ENCODE measurements at places on chromosomes 11 and 22. TPM values are rescaled to one million over a fixed set of nuclear protein-coding genes. Genes with fewer than 3 reads are reported as not detected.

The FOLR1 gene
- not detected for total RNA-seq

The LRRC32 gene
- 0.75 TPM for total RNA-seq

The MRGPRF gene
- total RNA-seq, result not detected

The OR4A15 gene
- total RNA-seq, result not detected

The LRRC51 gene
- 5.1 TPM for total RNA-seq

The MYBPC3 gene
- 0.11 TPM for total RNA-seq

The MAPK8IP1 gene
- 0.85 TPM for total RNA-seq

The SHANK2 gene
- not detected for total RNA-seq

The OR2AG1 gene
- total RNA-seq, result not detected

The P4HA3 gene
- not detected for total RNA-seq

DNA sequence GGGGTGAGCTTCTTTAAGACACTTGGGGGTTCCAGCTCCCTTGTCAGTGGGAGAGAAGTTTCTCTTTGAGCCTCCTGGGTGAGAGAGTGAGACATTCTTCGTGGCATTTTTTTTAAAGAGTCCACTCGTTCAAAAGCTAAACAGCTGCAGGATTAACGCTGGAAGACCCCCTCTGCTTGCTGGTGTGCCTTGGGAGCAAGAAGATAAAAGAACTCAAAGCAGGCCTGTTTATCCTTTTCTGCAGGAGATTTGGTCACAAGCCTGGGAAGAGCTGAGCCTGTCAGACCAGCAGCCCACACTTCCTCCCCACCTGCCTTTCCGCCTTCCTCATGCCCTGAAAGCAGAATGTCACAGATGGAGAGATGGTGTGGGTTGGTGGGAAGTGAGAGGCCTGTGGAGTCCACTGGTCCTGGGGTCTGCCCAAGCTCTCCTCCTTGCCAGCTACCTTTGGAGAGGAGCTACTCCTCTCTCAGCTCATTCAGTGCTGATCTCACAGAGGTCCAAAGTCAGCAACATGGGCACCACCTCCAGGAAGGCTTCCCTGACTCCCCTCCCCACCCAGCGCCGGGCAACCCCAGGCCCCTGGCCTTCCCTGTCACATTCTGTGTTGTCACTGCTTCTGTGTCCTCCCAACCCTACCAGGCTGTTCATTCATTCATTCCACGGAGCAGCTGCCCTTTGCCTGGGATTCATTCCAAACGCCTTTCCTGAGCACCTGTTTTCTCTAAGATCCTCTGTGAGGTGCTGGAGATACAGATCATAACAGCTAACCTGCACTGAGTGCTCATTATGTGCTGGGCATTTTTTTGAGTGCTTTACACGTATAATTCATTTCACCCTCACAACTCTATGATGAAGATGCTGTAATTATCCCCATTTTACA lies 6.7 kb downstream of the GDPD5 start:
- no peak for DNase-seq

DNA sequence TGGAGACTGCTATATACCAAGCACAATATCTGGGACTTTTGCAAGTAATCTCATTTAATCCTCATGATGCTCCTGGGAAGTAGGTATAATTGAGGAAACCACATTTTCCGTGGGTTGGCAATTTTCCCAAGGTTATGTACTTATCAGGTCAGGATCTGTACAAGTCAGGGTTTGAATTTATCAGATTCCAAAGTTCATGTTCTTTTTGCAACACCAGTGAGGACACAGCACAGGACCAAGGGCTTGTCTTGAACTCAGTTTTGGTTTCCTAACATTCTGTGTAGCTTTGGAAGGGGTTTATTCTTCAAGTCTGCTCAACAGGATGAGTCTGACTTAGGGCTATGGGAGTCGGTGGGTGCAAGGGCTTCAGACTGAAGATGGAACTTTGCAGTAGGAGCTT lies 30.4 kb downstream of the INSC start:
- no peak for DNase-seq

DNA sequence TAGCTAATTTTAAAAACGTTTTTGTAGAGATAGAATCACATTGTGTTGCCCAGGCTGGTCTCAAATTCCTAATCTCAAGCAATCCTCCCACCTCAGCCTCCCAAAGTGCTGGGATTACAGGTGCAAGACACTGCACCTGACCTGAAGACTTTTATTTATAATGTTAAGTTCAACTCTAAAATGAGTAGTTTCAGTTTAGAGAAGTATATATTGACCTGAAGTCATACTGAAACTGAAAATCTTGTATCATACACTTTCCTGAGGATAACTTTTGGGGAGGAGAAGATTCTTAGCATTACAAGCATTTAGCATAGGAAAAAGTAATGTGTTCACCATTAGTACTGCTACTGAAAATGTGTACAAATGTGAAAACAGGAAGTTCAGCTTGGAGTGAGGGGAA lies 249.3 kb downstream of the CASP12 start:
- no peak for DNase-seq

DNA sequence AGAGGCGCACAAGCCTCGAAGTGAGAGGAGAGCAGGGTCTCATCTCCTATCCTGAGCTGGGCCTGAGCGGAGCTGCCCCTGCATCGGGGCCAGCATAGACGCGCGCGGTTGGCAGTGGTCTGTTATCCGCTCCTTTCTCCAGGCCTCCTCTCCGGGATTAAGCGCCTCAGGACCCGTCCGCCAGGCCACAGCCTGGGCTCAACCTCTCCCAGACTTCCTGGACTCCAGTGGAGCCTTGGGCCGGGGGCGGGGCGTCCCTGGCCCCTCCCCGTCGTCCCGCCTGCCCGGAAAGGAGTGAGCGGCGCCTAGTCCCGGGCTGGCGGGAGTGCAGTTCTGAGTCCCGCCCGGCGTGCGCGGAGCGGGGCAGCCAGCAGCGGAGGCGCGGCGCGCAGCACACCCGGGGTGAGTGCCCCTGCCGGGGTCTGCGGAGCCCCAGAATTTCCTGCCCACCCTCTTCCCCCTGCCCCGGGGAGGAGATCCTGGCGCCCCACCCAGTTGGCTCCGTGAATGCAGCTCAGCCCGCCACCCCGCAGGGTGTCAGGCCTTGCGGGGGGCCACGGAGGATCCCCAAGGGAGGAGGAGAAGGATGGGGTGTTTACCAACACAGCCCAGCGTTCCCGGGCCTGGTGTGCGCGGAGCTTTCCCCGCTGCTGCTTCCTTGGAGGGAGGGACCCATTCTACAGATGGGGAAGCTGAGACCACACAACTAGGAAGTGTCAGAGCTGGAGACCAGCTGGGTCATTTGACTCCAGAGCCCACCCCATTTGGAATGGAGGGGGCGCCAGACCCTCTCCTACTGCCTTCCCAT lies at the start of gene TCIRG1:
TSS of gene TCIRG1 (plus strand) at position 308 of the 808 bp plus-strand sequence. CDS start 2,247 bp downstream, outside the sequence.
- DNase-seq, result peak; percentile 77

- DNase-seq, result no peak
Observed at GRCh38 chr11:66258473-66258893, 10.0 kb upstream of the RAB1B start.

DNA sequence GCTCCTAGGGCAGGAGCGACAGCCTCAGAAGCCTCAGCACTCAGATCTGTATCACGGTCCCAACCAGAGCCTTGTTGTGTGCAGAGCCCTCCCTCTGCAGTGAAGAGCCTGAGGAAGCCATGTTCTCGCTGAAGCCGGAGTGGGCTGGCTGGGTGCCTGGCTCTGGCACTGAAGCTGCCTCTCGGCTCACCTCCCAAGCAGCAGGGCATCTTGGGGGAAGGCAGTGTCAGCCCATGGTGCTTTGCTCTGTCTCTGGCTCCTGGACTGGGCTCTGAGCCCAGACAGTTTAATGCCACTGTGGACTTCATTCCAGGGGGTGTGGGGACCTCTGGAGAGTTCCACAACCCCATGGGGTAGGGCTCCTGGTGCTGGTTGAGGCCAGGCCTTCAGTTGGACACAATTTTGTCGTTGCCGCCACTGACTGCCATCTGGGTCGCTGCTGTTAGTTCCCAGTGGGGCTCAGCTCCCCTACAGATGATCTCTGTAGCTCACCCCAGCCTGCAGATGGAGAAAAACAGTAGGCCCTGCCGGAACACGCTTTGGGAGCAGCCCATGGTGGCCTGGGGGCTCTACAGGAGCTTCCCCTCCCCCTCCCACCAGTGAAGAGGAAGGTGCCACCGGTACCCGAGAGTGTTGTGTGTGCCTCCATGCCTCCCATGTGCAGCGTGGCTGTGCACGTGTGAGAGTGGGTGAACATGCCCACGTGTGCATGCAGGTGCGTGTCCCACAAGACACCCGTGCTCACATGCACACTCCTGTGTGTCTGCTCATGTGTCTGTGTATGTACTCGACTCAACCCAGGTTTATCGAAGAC lies 86.5 kb upstream of the B3GAT1 start:
- DNase-seq, result peak; percentile 18

- DNase-seq, result no peak
Observed at GRCh38 chr11:105579111-105579510, 30.8 kb upstream of the GRIA4 start.

DNA sequence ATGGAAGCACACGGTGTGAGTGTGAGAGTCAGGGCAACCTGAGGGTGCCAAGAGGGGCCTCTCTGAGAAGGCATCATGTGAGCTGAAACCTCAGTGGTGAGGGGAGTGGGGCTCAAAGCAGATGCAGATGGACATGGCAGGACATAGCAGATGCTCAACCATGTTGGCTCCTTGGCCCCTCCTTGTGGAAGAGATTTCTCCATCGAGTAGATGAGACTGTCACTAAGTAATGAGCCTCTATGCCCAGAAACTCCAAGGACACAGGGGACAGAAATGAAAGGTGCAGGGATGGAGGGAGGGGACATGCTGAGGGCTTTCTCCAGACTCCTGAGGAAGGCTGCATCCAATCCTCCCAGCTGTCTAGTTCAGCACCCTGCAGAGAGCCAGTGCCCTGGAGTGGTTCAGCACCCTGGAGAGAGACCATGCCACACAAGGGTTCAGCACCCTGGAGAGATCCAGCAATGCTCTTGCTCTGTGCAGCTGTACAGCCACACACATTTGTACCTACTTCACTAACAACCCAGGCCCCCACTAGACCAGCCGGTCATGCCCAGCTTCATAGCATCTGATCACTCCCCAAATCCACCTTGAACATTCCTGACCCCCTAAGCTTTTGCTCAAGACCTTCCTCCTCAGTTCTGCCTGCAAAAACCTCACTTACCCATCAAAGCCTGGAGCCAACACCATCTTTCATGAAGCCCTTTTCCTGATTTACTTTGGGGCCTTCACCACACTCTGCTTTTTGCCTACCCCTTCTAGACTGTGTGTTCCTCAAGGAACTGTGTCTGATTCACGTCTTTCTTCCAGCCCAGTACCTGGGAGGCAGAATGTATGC lies 252.0 kb downstream of the CTTN start:
- peak; percentile 62 for DNase-seq

- DNase-seq, result no peak
Observed at GRCh38 chr22:39524753-39525657, 4.6 kb downstream of the ATF4 start.

DNA sequence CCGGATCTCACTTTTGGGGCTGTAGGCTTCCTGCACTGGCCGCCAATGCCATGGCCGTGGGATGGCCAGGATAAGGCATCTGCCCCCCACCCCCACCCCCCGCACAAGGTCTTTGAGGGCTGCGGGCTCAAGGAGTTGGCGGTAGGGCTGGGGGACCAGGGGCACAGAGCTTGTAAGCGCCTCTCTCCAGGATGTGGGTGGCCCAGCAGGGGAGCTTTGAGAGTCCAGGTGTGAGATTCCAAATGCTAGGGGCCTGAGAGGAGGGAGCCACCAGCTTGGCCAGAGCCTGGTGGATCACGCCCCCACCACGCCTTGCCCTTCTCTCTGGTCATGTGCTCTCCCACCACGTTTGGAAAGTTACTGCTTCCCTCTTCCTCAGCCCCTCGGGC lies 5.0 kb downstream of the CD81 start:
- no peak for DNase-seq

- no peak for DNase-seq
Observed at GRCh38 chr22:41862160-41862529, 29.2 kb downstream of the SREBF2 start.

DNA sequence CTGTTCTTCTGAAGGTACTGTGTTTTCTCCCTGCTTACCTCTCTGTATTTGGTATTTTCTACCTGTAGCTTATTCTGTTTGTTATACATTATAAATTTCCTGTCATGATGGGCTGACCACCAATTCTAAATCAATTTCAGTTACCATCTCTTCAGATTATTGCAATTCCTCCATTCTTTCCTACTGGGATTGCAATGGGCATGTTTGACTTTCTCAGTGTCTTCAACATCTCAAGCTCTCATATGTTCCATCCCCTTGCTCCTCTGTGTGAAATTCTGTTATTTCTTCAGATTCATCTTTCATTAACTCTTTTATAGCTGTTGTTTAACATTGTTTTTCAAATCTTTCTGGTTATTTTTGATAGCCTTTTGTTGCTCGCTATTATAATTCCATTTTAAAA lies 15.5 kb upstream of the C22orf39 start:
- no peak for DNase-seq

DNA sequence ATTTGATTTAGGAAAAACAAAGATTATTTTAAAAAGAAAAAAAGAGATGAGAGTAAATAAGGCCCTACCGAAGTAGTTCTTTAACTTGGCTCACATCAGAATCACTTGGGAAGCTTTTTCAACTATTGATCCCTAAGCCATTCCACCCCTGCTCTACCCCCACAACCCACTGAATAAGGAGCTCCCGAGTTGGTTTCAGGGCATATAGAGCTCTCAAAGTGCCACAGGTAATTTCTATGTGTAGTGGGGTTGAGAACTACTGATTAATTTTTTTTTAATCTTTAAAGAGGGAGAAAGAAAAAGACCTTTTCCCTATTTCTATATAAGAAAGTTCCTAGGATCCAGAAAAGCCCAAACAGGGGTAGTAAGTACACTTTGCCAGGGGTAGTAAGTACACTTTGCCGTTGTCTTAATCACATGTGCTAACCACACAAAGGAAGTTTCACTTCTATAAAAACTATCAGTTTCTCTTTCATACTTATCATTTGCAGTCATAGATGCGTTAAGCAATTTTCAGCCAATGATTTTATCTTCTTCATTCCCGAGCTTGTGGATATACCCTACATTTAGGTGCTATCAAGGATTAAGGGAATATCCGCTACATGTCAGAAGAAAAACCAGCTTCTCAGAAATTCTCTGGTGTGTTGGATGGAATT lies 108.4 kb upstream of the ZC3H12C start:
- DNase-seq, result no peak

DNA sequence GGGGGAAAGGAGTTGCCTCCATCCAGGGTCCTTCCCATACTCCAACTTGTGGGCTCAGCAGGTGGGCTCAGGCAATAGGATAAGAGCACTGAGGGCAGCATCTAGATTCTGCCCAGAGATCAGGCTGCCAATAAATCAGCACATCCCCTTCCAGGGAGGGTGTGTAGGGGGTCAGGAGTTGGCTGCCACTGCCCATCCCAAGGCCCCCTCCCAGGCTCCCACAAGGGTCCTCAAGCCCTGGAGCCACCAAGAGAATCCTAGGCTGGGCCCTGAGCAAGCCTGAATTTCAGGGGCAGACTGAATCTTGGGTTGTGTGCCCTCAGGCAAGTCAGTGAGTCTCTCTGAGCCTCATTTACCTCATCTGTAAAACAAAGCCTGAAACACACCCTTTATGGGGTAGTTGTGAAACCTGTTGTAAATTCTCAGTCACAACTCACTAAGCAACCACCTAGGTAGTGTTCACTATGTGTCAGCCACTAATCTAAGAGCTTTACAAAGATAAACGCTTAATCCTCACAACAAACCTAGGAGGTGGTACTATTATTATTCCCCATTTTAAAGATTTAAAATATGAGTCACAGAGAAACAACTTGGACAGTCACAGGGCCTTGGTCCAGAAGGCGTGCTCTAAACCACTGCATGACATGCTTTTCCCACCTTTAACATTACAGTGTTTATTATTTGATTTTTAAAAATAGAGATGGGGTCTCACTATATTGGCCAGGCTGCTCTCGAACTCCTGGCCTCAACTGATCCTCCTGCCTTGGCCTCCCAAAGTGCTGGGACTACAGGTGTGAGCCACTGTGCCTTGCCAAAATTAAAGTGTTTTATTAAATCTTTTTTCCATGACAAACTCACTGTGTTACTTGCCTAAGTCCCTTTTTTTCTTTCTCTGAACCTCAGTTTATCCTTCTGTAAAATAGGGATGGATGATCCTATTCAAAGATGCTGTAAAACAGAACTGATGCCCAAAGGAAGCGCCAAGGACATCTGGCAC lies 36.2 kb downstream of the LMO1 start:
- DNase-seq, result no peak
